Activated naive CD4-positive, alpha-beta T cell treated with anti-CD3 and anti-CD28 coated beads, Interleukin-2, amount 10 ng/mL, durations not matched to agents 7 days and 5 days (primary cell): ENCODE measurements at places on chromosomes 5 and 9.

- DNase-seq: no peak
Measured at GRCh38 chr5:64210866-64211265, 45.2 kb downstream of the RNF180 start.

DNA sequence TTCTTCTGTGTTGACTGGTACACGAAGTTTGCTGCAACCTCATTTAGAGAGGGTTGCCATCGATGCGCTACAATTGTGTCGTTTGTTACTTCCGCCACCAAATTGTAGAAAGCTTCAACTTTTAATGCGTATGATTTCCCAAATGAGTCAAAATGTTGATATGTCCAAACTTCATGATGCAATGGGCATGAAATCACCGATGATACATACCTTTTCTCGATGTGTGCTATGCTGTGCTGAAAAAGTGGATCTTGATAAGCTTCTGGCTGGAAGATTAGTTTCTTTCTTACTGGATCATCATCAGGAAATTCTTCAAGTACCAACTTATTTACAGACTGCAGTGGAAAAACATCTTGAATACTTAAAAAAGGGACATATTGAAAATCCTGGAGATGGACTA is 65.7 kb downstream of the TMEM38B start:
- DNase-seq: no peak

DNA sequence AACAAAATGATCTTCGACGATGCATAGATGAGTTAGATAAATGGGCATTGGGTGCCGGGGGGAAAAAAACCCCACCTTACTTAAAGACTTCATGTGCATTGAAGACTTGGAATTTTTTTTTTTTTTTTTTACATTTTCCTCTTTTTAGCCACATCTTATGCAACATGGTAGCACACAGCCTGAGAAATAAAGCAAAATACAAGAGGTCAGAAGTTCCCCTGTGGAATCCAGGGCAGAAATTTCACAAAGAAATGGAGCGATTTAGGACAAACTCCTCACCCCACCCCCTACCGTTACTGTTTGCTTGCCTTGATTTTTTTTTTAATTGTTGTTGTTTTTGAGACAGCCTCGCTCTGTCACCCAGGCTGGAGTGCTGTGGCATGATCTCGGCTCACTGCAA is 153.2 kb downstream of the GOLPH3 start:
- DNase-seq: no peak

DNA sequence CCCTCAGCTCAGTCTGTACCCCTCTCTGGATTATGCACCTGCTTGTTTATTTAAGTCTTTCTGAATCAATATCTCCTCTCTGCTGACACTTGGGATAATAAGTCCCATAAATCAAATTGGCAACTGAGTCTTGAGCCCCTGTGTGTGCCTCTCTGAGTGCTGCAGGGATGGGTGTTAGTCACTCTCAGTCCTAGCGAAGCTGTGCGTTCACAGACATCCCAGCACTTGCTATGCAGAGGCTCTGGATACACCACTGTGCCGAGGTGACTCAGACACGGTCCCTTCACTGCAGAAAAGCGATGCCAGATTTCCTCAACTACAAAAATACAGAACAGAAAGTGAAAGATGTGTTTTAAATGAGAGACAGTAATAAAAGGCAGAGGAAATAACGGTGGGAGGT is 4.1 kb upstream of the KCNMB1 start:
- DNase-seq: peak; percentile 56

- no peak for DNase-seq
Measured at GRCh38 chr9:135397142-135397541, 82.4 kb upstream of the PPP1R26 start.

DNA sequence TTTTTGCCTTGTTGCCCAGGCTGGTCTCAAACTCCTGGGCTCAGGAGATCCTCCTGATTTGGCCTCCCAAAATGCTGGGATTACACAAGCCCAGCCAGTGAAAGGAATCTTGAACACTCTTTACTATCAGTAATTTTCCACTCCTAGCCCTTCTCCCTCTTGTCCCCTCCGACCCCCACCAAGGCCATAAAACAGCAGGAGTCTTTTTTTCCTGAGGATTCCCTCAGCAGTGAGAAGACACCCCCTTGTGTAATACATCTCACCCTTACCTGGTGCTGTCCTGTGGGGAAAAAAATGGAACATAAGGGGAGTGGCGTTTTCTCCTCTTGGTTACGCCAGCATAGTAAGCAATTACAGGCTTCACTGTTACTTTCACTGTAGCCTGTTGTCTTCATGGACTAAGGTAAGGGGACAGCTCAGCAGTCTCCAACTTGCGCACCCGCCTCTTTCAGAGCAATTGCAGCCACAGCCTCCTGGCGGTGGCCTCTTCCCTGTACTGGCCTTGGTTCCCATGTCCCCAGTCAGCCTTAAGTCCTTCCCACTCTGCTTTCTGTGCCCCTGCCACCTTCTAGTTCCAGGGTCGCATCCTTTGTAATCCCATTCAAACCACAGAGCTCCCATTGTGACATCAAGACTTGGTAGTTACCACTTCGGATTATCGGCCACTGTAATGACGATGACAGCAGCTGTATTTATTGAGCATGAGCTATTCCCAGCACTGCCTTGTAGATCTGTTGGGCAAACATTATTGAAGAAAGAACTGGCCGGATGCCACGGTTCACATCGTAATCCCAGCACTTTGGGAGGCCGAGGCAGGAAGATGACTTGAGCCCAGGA is 10.0 kb downstream of the NAIF1 start:
- no peak for DNase-seq

GRCh38 chr5:176725521-176726280 is 78.4 kb downstream of the TSPAN17 start:
- DNase-seq: no peak

DNA sequence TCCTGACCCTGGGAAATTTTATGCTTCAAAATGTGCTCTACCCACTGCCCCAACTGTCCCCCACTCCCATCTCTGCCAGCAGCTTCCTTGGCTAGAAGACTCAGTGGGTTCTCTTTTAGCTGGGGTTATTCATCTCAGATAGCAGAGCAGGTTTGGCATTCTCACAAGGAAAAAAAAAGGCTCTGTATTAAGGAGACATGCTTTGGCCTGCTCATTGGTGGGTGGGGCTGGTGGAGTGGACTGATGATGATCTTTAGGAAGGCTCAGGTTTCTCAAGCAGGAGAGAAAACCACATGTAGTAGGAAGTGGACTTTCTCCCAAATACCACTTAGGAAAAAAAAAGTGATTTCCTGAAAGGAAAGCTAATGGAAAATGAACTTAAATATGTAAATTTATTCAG is 279.2 kb upstream of the ZNF462 start:
- DNase-seq: no peak

GRCh38 chr5:128749136-128749898 is 211.3 kb upstream of the FBN2 start:
- no peak for DNase-seq

DNA sequence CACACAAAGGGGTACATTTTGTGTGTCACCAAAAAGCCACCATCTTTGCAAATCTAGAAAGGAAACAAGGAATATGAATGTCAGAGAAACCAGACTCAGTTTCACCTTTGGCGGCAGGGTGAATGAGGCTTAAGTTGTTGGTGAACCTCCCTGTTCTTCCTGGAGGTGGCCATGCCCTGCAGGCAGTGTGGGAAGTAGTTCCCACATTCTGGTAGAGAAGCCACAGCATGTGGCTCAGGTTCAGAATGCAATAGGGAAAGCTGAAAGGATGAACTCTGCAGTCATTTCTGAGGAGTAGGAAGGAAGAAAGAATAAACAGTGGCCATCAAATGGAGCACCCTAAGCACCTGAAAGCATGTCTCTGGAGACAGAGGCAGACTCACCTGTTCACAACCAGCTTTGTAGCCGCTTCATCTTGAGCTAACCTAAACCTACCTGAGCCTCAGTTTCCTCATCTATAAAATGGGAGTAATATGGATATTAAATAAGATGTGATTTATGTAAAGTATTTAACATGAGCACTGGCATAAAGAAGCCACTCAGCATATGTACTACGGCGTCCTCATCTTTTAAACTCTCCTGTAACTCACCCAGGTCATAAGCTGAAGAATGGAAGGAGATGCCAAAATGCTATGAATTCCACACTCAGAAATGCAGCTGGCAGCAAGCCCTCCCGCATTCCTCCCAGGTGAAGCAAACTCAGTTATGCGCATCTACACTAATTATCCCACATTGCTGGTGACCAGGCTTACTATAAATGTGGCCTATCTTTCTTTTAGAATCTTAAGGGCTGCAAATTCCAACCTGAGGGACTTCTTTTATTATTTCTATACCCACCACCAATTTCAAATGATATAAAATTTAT is 86.0 kb downstream of the ZNF608 start:
- DNase-seq: no peak

DNA sequence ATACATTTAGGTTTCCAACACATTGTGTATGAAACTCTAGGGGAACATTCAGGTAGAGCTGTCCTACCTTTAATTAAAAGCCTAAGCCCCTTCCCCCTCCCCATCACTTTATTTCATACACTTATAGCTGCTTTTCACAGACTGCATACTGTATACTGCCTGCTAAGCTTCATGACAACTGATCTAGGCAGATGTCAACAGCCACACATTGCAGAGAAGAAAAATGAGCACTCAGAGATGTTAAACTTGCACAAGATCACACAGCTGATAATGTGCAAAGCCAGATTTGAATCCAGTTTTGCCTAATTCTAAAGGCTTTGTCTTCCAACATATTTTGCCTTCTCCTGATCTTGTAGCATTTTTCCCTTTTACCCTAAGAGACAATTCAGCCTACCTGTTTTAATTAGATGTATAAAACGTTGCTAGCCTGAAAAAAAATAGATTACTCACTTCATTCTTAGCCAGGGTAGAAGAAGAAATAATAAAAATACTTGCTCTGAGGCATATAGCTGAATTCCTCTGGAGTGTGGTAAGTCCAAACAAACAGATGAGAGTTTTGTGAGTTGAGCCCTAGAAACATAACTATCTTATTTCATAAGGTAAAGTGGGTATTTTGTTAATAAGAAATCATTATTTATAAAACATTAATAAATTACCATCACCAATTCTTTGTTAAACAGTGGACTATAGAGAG is 56.9 kb upstream of the CAST start:
- no peak for DNase-seq

- DNase-seq: no peak
Measured at GRCh38 chr9:97440160-97440559, 28.3 kb downstream of the TDRD7 start.

DNA sequence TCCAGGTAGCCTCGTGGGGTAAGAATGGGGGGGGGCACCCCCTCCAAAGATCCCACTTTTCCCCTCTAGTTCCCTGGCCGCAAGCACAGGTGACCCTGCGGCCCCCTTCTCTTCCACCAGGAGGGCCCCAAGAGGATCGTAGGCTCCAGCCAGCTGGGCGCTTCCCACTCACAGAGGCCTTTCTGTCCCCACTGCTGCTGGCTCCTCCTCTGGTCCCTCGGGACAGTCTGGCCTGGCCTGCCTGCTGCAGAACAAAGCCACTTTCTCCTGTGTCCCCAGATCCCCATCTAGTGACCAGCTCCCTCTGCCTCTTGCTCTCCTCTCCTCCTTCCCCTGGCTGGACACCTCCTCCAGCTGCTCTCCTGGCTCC is 534 bp upstream of the SAPCD2 start:
- DNase-seq: no peak

DNA sequence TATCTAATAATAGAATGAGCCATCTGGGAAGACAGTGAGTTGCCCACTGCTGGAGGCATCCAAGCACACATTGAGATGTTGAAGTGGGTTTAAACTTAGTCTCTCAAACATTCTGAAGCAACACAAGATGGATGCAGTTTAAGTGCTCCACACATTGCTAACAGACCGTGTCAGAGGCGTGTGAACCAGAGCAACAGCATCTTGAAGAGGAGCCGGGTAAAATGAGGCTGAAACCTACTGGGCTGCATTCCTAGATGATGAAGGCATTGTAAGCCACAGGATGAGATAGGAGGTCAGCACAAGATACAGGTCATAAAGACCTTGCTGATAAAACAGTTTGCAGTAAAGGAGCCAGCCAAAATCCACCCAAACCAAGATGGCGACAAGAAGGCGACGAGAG is 73.5 kb upstream of the TMEM215 start:
- no peak for DNase-seq

GRCh38 chr9:445033-445432 is 230.4 kb downstream of the DOCK8 start:
- DNase-seq: no peak

- DNase-seq: no peak
Measured at GRCh38 chr9:101139082-101139481, 110.6 kb downstream of the PLPPR1 start.

- peak; percentile 45 for DNase-seq
Measured at GRCh38 chr5:140672455-140673186, 755 bp downstream of the DND1 start.

DNA sequence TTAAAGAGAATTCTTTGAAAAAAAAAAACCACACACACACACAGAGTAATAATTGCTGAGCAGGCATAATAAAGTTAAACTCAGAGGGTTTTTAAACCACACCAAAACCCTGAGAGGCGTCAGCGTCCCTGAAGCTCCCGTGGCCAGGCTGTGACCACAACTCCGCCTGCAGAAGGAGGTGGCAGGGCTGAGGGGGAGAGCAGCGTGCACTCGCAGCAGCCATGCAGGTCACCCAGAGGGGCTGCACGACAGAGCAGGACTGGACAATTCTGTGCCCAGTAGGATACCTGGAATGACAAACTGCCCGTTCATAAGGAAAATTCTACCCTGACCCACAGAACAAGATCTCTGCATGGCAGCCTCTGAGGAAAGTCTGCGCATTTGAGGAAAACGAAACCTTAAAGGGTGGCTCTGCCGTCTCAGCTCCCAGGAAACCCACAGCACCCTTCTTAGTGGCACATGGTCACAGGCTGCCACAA is 44.0 kb downstream of the ROR2 start:
- peak; percentile 75 for DNase-seq

DNA sequence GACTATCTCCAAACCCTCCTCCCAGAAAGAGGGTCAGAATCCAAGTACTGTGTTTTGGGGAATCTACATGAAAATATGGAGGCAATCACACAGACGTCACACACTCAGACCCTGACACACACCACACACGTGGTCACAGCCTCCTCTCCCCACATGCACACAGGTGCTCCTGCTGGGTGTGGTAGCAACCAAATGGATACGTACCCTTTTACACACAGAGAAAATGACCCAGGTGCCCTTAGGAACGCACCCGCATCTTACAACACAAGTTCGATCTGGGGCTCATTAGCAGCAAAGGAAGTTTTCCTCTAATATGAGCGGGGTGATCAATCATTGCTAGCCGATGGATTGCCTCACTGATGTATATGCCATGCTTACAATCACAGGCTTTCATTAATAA is 480.2 kb upstream of the KLF4 start:
- no peak for DNase-seq

DNA sequence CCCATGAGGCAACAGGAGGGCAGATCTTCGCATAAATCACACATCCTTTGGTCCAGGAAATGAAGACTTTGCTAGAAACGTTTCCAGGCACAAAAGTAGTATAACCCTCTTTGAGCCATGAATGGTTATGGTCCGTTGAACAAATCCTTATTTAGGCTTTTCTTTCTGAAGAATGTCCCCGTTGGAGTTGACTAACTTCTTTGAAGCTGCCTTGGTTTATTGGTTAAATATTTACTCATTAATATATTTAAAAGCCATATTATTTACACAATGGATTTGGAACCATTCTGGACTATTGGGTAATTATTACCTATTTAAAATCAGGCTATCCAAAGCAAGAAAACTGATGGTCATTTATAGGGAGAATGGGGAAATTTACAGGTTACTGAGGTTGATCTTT is 347.6 kb upstream of the SLC30A5 start:
- no peak for DNase-seq

- DNase-seq: no peak
Measured at GRCh38 chr5:10579536-10580521, 16.0 kb downstream of the ANKRD33B start.
